IPS DF 19.7 (cell line): ENCODE measurements at places on chromosomes 11 and 22.

DNA sequence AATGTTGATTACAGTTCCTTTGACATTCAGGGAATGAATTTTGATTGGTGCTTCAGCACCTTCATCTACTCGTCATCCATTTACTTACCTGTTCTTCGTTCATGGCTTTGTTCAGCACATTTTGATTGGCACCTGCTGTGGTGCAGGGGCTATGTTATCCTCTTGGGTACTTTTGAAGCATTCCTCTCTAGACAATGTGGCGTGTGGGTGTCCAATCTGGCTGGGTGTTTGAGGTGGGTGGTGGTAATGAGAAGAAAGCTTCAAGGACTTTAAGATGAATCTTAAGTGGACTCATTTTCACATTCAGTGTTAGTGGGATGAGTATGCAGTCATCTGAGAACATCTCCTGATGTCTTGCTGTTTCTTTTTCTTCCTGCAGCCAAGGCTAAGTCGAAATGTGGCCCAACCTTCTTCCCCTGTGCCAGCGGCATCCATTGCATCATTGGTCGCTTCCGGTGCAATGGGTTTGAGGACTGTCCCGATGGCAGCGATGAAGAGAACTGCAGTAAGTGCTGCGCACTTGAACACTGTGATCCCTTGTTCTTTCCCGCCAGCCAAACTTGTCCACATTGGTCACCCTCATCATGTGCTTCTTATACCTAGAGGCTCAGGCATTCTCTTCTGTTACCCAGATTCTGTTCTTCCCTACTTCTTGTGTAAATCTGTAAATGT is 137.5 kb downstream of the LDLRAD3 start:
- DNase-seq: no peak

GRCh38 chr11:2810411-2811205 is 75.0 kb downstream of the CDKN1C start:
- no peak for DNase-seq

DNA sequence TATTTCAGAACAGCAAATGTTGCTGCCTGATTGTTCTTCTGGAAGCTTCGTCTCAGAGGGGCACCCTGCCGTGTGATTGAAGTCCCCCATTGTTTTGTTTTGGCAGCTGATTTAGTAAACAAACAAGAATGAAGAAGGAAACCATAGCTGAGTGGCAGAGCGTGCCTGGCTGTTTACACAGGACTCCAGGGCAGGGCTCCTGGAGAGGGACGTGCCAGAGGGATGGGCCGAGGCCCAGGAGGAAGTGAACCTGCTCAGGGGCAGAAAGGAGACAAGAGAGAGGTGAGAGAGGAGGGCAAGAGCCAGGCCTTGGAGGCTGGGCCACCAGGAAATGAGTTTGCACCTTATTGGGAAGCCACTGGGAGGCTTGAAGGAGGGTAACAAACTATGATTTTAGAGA is 85.5 kb upstream of the B3GAT1 start:
- no peak for DNase-seq

- DNase-seq: no peak
Measured at GRCh38 chr11:105644839-105645573, 35.1 kb downstream of the GRIA4 start.

DNA sequence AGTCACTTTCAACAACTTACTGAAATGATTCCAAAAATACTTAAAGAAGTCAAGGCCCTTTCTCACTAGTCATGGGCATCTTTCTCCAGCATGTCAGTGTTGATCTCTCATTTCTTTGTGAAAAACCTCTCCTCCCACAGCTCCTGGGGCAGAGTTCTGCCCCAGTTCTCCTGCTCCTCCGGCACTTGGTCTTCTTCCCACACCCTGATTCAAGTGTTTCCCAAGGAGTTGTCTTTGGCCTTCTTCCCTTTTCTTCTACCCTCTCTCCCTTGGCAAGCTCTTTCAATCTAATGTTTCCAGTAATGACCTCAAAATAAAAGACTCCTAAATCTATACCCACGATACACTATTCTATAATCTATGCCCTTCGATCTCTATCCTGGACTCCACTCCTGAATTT is 42.1 kb upstream of the CCDC34 start:
- DNase-seq: no peak

DNA sequence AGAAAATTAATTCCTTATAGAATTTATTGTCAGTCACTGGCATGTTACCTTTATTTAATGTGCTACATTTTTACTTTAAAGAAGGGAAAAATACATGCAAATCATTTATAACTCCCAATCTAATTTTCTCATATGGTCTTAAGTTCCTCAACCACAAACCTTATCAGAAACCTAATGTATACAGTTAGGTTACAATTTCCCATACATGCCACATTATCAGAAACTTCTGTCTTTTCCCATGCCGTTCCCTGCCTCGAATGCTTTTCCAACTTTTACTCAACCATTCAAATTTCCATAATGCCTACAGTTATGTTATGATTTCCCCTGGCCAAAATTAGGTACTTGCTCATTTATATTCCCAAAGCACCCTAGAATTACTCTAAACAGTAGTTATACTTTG is 13.5 kb downstream of the RSF1 start:
- DNase-seq: no peak
